Activated T-cell treated with anti-CD3 and anti-CD28 coated beads for 24 hours (primary cell): ENCODE measurements at places on chromosomes 1 and 21.

DNA sequence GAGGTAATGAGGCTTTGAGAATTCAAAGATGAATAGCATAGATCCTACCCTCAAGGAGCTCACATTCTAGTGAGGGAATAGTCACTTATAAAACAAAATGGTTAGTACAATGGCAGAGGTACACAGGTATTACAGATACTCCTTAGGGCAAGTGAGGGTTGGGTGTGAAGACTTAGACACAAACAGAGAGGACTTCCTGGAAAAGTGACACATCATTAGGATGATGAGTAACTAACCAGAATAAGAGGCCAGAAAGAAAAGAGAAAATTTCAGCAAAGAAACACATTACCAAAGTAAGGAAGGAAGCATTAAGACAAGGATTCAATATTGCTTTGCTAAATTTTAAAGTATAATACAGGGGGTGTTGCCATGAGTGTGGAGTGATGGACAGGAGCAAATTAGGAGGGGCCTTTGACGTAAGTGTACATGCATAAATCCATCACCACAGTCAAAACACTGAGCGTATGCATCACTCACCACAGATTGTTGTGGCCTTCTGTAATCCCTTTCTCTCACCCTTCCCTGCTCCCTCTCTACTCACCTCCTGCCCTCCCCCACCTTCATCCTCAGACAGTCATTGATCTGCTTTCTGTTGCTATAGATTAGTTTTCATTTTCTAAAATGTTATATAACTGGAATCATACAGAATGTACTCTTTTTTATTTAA lies 7.9 kb downstream of the CD53 start:
- peak; percentile 41 for DNase-seq

DNA sequence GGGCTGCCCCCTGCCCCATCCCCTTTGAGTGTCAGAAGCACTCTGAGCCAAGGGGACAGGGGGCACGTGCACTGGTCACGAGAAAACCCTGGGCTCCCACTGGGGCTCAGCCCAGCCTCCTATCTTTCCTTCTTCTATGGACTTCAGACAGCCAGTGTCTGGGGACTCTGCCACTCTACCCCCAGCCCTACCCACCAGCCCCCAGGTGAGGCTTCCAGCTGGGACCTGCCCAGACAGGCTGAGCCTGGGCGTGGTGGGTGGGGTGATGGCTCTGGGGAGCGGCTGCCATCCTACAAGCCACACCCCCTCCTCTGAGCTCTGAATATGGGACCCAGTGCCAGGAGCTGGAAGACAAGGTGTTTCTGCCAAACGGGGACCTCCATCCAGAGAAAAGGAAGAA lies 8.0 kb upstream of the SFN start:
- no peak for DNase-seq

DNA sequence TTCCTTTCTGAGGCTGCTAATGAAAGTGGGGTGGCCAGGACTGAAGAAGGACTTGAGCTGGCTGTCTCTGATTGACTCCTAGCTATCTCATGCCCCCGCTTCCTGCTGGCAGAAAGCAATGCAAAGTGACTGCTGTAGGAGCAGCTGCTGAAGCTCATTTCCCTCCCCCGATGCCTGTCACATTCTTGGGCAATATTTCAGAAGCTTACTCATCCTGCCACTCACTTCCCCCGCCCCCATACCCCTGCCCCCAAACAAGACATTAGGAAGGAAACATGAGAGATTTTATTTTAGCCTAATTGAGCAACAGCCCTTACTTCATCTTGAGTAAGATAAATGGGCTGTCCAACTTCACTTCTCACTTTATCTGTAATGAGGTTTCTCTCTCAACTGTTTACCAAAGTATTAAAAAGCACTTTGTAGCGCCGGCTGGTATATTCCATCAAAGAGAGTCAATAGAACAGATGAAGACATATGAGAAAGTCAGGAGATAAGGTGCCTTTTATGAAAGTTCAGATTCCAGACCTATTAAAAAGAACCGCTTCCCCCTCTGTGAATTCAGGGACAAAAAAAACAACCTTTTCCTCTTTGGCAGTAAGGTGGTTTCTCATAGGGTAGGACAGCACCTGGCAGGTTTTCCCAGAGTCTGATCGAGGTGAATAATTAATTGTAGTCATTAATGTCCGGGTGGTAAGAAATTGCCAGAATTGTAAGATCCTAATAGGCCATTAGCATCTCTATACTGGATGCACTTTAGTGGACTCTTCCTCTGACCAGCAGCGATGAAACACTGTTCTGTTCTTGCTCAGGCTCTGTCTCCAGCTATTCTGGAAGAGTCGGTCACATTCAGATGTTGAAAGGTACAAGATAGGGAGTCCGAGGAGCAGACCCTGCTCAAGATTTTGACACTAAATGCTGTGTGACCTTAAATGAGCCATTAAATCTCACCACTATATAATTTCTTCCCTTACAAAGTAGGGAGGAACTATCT lies 70.2 kb downstream of the SH3GLB1 start:
- DNase-seq: peak; percentile 33

GRCh38 chr1:230518511-230518910 lies 92.4 kb upstream of the PGBD5 start:
- DNase-seq: no peak

- DNase-seq: no peak
Measured at GRCh38 chr1:80202118-80202517, 1195.6 kb upstream of the ADGRL4 start.

GRCh38 chr1:42333662-42334239 lies 1.3 kb downstream of the FOXJ3 start:
- no peak for DNase-seq

DNA sequence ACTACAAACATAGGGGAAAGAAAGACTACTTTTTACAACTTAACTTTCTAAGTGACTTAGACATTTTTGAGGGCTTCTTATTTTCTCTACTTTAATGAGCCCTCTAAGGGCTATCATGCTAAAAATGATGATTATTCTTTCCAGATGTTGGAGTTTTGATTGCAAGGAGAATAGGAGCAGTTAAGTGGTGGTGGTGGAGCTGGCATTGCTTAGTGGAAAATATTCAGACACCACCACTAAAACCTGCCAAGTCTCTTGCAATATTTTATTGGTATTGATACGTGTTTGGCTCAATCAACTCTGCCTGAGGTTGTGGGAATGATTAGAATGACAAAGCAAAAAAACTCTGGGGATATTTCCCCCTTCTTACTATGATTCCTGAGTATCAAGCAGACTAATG lies 82.6 kb upstream of the PTGFR start:
- no peak for DNase-seq

- peak; percentile 57 for DNase-seq
Measured at GRCh38 chr1:2585318-2586092, 1.1 kb upstream of the PRXL2B start.

DNA sequence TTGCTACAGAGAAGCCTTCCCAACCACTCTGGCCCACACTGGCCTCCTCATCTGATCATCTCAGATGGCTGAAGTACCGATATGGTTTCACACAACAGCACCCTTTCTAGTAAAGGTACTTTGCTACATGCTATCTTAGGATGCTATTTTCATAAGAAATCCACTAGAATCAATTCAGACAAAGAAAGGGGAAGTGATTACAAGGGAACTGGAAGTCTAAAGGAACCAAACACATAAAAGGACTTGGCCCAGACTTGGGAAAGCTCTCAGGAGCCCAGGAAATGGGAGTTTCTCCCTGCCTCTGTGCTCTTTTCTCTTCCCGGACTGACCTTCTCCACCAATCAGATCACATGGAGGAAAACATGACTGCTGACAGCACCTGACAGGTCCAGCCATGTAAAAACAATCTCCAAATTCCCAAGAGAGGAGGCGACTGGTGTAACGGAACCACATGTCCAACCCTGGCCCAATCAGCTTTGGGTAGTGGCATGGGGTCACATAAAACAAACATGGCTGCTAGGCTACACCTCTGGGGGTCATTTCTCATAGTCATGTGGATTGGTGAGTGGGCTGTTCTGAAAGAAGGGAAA lies 12.7 kb upstream of the FOXE3 start:
- no peak for DNase-seq

- no peak for DNase-seq
Measured at GRCh38 chr1:205122489-205122882, 708 bp upstream of the RBBP5 start.

GRCh38 chr21:44450999-44451398 lies 4.3 kb upstream of the LRRC3 start:
- no peak for DNase-seq

- no peak for DNase-seq
Measured at GRCh38 chr21:14687268-14687625, 141.1 kb upstream of the SAMSN1 start.

GRCh38 chr1:14895727-14896126 lies 257.8 kb upstream of the TMEM51 start:
- no peak for DNase-seq

DNA sequence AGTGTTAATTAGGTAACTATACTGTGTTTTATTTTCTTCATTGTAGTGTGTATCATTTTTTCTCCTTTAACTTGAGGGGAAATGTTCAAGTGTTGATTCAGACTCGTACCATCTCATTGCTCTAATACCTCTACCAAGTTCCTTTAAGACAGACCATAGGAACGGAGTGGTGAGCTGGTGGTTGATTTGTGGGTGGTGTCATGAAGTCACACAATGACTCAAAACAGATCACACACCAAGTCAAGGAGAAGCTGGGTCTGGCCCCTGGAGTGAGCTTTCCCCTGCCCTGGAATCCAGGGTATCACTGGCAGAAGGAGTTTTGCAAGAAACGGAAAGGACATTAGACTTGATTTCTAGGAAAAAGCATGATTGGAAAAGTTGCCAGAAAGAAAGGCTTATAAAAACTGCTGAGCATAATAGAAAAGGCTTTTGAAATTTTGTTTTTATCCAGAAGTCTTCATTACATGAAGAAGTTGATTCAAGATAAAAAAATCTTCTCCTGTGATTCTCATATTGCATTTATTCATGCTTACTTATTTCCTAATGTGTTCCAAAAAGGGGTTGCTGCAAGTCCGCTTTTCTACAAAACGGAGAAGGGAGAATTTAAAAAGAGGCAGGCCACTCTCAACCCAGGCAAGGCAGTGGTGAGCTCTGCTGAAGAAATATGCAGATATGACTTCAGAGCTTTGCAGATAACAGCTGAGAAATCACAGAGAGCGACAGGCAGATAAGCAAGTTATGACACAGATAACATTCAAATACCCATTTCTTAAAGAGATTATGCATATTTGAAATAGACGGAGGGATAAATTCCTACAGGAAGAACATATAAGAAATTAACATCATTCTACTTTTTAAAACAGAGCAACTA lies 79.7 kb downstream of the TBX19 start:
- DNase-seq: peak; percentile 19

GRCh38 chr1:115433483-115433882 lies 95.4 kb upstream of the NGF start:
- DNase-seq: no peak

GRCh38 chr1:24417681-24418080 lies 2.1 kb downstream of the NIPAL3 start:
- DNase-seq: no peak

GRCh38 chr1:45410850-45411509 lies 70.7 kb upstream of the MUTYH start:
- DNase-seq: no peak

DNA sequence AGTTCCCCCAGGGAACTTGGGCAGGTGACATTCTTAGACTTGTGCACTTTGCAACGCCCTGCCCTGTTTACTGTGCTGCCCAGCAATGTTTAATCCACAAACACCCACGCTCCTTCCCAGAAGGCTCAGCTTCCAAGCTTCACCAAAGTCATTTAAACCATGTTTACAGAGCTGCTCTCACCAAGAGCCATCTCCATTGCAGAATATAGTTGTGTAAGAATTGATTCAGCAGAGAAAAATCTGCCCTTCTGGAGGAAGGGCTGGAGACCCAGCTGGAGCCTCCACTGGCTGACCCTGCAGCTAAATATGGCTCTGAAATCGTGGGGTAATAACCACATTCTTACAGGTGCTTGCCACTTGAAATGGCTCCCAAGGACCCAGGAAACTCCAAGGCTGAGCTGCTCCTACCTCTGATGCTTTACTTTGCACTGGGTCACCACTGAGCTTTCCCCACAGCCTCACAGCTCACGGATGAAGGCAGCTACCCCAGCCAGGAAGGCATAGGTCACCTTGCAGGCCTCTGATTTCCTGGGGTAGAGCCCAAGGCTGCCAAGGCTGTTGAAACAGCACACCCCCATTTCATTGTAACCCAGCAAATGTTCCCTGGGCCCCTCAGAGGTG lies 8.7 kb downstream of the CAPN2 start:
- no peak for DNase-seq

- no peak for DNase-seq
Measured at GRCh38 chr1:31646259-31646960, 1.7 kb upstream of the PEF1 start.

- DNase-seq: no peak
Measured at GRCh38 chr1:247185667-247186066, 13.8 kb upstream of the ZNF124 start.

DNA sequence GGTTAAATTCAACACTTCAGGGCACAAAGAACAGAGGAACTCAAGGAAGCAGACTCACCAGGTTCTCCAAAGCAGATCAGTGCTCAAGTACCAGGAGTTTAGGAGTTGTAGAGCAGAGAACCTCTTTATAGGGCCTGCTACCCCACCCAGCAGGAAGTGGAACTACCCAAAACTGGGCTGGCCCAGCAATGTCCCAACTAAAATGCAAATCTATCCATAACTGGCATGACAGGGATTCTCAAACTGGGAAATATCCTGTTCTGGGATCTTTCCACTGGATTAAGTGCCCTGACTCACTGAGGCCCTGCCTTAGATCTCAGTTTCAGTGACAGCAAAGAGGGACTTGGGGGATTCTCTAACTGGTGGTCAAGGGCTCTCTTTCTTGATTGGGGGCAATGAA lies at the start of gene SPRR2E:
Gene SPRR2E (minus strand): TSS at position 101 of the 400 bp plus-strand sequence. CDS start 775 bp downstream, outside the sequence.
- DNase-seq: no peak

GRCh38 chr1:205065666-205066065 lies 18.6 kb downstream of the TMEM81 start:
- DNase-seq: no peak

DNA sequence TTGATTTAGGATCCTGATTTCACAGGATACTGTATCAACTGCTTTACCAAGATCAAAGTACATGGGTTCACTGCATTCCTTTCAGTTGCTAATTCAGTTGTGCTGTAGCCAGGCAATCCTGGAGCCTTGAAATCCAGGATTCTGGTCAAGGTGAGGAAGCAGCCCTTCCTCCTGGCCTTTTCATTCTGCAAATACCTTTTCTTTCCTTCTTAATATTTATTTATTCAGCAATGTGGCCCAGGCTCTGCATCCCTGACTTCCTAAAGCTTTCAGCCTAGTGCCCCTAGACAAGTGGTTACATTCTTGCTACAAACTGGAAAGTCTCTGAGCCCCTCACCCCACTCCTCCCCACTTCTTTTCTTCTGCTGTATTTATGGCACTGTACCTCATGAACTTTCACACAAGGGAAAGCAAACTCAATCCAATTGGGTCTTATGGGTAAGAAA lies 16.2 kb downstream of the LRRC8D start:
- no peak for DNase-seq

GRCh38 chr1:145701306-145701862 lies 5.8 kb downstream of the PDZK1 start:
- no peak for DNase-seq

GRCh38 chr1:206131037-206131436 lies 13.8 kb upstream of the AVPR1B start:
- DNase-seq: no peak

GRCh38 chr1:68782890-68783289 lies 286.0 kb upstream of the DEPDC1 start:
- DNase-seq: no peak
